ENCODE measurements at places on chromosomes 3 and 15.

GRCh38 chr3:182252802-182253201 is 540.5 kb upstream of the ATP11B start:
- DNase-seq = no peak

DNA sequence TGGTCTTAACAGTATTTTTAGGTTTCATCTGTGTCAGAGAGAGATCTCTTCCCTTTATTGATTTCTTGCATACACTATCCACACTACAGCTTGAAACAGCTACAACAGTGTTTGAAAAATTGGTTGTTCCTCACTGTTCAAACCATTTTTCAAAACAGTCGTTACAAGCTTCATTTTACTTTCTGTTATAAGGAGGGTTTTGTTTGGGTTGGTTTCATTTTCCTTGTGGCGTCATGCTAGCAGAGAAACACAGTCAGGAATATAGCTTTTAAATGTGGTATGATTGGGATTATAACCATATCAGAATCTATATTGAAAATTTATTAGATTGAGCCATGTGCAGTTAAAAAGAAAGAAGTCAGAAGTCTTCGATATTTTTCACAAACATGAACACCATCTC is 400.6 kb downstream of the ZBTB20 start:
- no peak for DNase-seq

DNA sequence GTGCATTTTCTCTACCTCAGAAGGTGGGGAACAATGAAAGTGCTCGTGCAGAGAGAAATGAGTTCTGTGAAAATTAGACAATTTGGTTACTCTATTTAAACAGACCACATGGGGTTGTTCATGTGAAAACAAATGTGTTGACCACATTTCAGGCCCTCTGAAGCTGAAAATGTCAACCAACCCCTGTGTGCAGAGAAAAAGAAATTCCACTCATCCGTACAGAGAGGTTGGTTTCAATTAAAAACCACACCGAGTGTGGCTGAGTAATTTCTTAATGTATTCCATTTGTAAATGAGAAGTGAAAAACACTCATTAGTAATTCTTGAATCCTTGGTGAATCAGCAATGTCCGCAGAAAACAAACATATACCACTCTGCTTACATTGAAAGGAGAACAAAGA is 46.9 kb upstream of the SLC7A14 start:
- no peak for DNase-seq

GRCh38 chr3:4320096-4320911 is 17.1 kb downstream of the SETMAR start:
- DNase-seq = no peak

DNA sequence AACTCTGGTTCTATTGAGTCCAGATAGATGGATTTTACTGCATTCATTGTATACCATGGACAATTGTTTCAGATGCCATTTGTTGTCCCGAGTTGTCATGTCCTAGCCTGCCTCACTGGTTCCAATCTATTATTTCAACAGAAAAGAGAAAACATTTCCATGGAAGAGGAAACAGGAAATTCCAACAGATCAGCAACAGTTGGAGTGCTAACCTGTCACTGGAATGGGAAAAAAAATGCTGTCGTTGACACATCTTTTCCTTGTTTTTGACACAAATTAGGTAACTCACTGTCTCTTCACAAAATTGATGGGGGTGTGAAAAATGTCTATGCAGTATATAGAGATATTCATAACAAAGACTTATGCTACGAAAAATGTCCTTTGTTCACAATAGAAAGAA is 432.0 kb upstream of the TBL1XR1 start:
- DNase-seq = no peak

- DNase-seq = no peak
Measured at GRCh38 chr3:32203854-32204253, 34.6 kb upstream of the CMTM8 start.

- DNase-seq = no peak
Measured at GRCh38 chr15:48644827-48645557, 517 bp downstream of the FBN1 start.

- DNase-seq = no peak
Measured at GRCh38 chr3:29643034-29643425, 362.2 kb downstream of the RBMS3 start.

DNA sequence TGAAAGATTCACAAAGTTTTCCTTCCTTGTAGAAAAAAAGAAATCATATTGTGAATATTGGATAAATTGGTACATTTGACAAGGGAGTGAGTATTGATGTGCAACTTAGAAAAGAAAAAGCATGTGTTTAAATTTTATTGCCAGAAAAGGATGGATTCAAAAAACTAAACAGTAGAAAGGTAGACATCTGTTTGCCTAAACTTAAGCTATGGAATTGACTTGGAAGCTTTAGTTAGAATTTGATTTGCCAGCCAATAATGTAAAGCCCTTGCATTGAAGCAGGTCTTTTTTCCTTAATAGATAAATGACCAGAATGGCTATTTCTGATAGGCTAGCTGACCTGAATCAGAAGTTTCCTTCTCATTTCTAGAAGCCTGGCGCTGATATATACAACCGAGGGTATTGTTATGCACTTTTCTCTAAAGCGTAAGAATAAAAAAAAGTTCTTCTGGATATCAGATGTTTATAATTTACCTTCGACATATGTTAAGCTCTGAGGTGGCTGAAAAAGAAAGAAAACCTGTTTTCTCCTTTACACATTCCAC is 4.2 kb downstream of the RARB start:
- no peak for DNase-seq

DNA sequence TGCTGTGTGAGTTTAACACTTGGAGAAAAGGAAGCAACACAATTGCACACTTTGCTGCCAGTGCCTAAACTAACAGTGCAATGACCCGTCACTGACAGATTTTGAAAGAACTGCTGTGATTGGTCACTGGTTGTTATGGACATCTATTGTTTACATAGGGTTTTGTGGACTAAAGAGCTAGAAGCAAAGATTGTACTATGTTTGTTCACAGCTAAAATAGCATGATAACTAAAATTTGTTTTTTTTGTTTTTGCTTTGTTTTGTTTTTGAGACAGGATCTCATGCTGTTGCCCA is 112.4 kb upstream of the GOLGA8J start:
- DNase-seq = no peak

GRCh38 chr3:52067526-52067925 is 11.2 kb upstream of the DUSP7 start:
- DNase-seq = no peak

DNA sequence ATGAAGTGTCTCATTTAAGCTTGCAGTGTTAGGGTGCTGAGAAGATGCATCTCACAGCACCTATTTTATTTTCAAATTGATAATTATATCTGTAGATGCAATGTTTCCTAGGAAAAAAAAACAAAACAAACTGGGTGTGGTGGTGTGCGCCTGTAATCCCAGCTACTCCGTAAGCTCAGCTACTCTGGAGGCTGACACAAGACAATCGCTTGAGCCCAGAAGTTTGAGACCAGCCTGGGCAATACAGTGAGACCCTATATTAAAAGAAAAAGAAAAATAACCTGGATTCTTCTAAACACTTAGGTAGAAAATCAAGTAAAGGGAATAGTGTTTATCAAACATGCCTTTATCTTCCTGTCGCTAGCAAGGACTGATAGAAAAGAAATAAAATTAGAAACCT is 1.9 kb downstream of the MINDY2 start:
- no peak for DNase-seq

DNA sequence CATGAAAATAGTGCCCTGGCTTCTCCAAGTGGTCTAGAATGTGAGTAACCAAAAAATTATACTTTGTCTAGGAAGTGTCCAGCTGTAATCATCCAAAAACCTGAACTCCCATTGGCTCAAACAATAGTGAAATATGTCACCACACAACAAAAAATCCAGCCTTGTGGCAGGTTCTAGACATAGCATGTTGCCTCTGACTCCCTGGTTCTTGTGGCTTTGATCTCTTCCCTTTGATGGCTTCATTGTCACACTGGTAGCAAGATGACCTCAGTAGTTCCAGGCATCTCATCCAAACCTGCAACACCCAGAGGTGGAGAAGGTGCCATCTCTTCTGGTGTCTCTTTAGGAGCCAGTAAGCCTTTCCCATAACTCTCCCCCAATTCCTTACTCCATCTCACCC is 74.7 kb downstream of the CMSS1 start:
- no peak for DNase-seq

- no peak for DNase-seq
Measured at GRCh38 chr3:183524476-183524875, 31.0 kb downstream of the KLHL6 start.

DNA sequence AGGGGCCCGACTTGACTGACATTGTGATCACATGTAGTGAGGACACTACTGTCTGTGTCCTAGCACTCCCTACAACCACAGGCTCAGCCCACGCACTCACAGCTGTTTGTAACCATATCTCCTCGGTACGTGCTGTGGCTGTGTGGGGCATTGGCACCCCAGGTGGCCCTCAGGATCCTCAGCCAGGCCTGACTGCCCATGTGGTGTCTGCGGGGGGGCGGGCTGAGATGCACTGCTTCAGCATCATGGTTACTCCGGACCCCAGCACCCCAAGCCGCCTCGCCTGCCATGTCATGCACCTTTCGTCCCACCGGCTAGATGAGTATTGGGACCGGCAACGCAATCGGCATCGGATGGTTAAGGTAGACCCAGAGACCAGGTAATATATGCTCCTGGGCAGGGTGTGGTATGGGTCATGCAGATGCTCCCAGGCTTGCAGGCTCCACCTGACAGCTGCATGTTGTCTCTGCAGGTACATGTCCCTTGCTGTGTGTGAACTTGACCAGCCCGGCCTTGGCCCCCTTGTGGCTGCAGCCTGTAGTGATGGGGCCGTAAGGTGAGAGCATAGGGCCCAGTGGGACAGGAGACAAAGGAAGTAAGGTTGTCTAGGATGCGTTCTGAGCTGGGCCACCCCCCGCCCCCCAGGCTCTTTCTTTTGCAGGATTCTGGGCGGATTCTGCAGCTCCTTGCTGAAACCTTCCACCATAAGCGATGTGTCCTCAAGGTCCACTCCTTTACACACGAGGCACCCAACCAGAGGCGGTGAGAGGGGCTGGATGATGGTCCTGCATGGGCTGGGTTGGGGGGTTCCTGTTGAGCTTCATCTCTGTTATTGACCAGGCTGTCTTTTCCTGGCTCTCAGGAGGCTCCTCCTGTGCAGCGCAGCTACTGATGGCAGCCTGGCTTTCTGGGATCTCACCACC is 4.4 kb downstream of the DALRD3 start:
- DNase-seq = peak; percentile 10

- no peak for DNase-seq
Measured at GRCh38 chr15:101185770-101186169, 66.1 kb downstream of the CHSY1 start.

- DNase-seq = no peak
Measured at GRCh38 chr3:148931574-148931973, 59.8 kb upstream of the GYG1 start.

DNA sequence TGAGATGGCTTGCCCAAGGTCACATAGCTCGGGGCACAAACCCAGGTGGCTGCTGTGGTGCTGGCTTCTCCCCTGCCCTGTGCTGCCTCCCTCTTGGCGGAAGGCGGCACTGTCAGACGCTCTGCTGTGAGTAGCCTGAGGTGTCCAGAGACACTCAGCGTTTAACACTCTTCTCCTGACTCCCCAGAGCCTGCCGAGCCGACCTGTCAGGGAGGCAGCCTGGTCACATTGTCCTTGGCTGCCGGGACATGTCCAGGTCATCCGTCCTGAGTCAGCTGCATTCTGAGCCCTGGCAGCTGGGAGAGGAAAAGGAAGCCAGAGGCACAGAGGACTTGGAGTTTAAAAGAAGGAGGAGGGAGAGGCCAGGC is 4.7 kb downstream of the LMAN1L start:
- no peak for DNase-seq

DNA sequence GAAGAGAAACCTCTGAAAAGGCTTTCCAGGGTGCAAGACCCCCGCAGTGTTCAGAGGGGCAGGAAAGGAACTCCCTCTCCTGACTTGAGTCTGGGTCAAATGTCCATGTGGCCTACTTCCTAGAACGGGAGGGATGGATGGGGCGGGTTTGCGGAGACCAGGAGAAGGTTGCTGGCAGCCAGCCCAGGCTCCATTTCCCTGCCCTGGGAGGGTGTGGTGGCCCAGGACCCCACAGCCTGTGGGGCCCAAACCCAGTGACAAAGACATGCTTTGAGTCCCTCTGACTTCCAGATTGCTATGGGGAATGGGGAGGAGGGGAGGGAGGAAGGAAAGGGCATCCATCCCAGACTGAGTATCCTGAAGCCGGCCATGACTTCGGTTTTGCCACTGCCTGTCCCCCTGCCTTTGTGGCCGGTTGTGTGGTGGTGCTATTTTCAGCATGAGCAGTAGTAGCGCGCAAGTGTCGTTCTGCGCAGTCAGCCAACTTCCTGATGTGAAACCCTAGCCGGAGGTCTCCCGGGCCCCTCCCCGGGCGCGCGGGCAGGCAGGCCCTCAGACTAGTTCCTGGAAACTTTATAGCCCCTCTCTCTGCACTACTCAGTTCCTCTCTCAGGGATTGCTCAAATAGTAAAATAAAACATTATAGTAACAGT is 24.4 kb downstream of the MAGEF1 start:
- no peak for DNase-seq

- DNase-seq = no peak
Measured at GRCh38 chr3:112699436-112699978, 58.6 kb upstream of the CCDC80 start.

DNA sequence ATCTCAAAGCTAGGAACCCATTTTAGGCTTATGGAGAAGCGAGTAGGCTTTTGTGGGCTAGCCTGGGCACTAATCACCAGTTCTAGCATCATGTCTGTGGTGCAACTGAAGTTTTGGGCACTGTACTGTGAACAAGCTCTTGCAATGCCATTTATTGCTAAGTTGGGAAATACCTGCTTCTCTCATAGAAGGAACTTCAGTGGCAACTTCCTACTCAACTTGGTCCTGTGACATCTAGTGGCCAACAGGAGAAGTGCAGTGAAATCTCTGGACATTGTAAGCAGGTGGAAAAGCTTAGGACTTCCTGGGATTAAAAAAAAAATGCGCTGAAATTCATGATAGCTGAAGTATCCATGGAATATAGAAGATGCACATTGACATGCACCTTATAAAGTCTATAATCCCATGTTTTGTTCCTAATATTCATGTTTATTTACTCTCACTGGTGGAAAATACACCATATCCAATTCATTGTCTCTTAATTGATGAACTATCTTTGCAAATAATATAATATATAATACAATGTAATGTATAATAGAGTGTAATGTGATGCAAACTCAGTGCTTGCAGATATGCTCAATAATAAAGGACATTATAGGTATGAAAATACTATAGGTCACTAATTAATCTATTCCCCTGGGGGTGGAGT is 6.5 kb upstream of the ALDH1A3 start:
- no peak for DNase-seq

GRCh38 chr3:5079761-5080160 is 42.3 kb upstream of the ARL8B start:
- DNase-seq = no peak

GRCh38 chr3:112642912-112643506 is 2.1 kb upstream of the CCDC80 start:
- peak; percentile 70 for DNase-seq

- DNase-seq = no peak
Measured at GRCh38 chr3:161031134-161031533, 74.0 kb downstream of the B3GALNT1 start.
